ENCODE measurements at places on chromosomes 2 and 18.

DNA sequence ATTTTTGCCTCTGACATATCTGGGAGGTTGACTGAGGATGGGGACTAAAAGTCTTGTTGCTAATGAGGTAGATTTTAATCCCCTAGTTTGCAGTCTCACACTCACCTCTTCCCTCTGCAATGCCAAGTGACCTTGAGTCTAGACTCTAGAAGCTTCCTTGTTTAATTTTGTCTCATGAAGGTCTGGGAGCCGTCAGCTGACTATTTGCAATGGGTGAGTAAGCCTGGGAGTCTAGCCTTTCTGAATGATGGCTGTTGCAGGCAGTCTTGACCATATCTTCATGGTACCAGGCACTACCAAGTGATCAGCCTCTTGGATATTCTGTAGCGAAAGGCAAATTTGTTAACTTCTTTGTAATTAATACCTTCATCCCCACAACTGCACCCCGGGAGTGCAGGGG lies 61.2 kb downstream of the ARHGAP15 start:
- DNase-seq: no peak

- peak; percentile 22 for DNase-seq
These were observed 46.7 kb downstream of the IRS1 start for GRCh38 chr2:226752887-226753286.

DNA sequence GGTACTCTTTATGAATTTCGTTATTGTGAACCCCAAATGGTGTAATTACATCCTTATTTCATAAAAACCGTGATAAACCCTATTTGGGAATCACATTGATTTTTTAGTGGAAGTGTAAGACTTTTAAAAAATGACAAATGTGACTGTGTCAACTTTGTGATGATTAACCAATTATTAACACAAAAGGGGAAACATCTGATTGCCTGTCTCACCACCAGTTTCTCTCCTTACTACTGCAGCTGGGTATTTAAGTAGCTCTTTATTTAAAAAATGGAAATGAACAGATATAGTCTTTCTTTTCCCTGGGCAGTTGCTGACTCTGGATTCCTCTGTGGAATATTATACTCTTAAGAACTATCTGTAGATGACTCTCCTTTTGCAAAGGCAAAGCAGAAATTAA lies 11.6 kb upstream of the RPE start:
- DNase-seq: no peak

DNA sequence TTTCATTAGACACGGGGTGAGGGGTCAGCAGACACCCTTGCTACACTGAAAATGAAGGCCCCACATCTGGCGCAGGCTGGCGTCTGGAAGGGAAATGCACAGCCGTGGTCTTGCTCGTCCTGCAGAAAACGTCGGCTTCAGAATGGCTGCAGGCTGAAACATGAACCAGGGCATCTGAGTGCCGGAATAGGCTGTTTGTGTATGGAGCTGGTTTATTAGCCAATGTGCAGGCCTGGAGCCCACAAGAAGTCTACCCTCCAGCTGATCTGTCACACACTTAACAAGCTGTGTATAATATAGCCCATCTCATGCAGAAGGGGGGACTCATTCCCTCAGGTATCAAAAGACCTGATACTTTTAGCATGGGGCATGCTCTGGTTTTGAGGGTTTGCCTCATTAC lies 153.4 kb upstream of the SOX11 start:
- no peak for DNase-seq

DNA sequence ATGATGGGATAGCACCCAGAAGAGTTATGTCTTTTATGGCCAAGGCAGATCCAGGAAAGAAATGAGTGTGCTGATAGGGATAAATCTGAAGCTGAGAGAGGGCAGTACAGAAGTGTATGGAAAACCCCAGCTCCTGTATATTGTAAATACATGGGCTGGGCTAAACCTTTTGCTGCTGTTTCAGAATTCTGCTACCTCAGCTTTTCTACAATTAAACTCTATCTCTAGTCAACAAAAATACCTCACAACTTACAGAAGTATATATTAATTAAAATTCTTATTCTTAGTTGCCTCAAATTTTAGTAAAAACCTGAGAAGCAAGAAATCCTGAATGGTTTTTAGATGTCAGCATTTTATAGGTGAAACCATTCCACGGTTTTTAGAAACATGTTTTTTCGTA lies 889.5 kb upstream of the NXPH2 start:
- no peak for DNase-seq

DNA sequence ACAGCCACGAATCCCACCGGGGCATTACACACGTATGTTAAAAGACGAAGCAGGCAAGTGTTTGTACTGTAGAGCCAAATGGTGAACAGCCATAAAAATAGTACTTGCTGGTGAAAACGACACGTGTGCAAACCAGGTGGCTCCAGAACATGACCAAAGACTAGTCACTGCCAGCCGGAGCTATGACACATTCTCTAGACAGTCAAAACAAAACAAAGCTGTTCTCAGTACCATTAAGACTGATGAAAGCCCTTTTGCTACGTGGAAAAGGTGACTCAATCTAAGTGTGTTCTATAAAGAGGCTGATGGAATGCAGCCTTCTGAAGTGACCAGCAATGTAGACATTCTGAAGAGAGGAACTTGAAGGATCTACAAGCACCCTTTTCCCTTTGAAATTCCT lies 367.7 kb upstream of the NETO1 start:
- DNase-seq: no peak

GRCh38 chr2:234730066-234730640 lies 221.7 kb upstream of the SH3BP4 start:
- DNase-seq: peak; percentile 23

- no peak for DNase-seq
These were observed 64.9 kb downstream of the ZNF521 start for GRCh38 chr18:25287106-25287505.

DNA sequence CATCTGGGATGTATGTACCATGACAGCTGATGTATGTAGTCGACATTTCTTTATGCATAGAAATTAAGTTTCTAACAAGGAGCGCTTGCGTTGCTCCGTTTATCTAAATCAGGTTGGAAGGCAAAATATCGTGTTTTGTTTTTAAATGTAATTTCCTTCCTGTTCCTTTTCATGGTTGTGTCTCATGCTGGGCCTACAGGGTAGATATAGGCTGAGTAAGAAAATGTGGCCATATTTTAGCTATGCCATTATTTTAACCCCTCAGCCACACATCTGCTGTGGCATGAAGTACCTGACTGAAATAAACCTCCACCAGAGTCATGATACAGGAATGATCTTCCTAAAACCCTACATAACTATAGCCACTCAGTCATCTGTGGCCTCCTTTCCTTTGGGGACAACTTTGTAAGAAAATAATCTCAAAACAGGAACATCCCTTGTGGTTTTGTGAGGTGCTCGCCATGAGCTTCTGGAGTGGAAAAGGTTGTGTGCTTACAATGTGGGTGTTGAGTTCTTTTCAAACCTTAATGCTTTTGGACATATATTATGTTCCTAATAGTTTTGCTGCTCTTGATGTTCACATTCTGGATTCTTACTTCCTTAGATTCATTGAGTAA lies 214.3 kb downstream of the FAM210A start:
- DNase-seq: no peak

GRCh38 chr2:237486819-237487448 lies at the start of gene MLPH:
TSS of gene MLPH (plus strand) at chr2:237487251. CDS start at chr2:237493427, 6,176 bp downstream.
- peak; percentile 77 for DNase-seq

DNA sequence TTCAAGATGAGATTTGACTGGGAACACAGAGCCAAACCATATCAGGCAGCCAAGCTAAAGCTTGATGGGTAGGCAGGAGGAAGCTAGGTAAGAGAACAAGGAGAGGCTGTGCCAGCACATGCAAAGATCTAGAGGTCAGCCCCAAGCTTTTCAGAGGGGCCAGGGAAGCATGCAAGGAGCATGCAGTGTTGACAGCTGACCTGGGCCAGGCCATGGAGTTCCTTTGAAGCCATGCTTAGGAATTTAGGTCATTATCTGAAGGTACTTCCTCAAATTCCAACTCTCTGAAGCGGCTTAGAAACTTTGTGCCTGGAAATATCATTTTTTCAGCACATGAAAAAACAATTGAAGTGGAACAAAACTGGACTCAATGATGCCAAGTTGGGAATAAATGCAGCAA lies 130.8 kb downstream of the SPAG16 start:
- no peak for DNase-seq

DNA sequence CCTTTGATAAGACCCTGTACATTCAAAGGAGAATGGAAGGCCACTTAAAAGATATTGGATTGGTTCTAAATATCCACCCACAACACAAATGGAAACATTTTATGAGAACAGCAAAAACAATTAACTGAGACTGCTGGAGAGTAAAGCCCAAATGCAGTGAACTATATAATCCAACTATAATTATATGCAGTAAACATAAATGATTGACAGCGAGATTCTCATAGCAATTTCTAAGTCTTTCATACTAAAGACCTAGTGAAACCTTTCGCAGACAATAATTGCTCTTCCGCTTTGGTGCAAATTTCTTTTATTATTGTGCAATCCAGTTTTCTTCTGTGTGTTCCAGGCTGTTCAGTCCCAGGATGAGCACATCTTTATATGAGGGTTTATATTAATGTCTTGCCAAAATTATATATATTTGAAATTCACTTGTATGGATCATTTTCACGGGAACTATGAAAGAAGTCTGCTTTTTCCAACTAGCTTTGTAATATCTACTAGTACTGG lies 190.9 kb downstream of the ST6GAL2 start:
- no peak for DNase-seq

DNA sequence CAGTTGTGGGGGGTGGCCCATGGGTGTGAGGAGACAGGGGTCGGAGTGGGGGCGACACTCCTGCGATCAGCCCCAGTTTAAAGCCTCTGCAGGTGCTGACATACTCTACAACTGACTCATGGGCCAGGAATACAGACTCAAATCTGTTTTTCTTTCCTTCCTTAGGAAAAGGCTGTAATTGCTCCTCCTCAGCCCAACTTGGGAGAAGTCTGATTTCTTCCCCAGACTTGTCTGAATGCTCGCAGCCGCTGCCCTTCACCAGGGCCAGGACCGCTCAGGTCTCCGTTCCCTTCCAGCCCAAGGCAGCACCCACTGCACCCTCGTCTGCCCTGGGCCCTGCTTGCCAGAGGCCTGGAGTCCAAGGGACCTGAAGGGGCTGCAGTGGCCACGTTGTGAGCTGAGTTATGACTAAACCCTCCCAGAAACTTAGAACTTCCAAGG lies 41.3 kb downstream of the RHOB start:
- DNase-seq: no peak

DNA sequence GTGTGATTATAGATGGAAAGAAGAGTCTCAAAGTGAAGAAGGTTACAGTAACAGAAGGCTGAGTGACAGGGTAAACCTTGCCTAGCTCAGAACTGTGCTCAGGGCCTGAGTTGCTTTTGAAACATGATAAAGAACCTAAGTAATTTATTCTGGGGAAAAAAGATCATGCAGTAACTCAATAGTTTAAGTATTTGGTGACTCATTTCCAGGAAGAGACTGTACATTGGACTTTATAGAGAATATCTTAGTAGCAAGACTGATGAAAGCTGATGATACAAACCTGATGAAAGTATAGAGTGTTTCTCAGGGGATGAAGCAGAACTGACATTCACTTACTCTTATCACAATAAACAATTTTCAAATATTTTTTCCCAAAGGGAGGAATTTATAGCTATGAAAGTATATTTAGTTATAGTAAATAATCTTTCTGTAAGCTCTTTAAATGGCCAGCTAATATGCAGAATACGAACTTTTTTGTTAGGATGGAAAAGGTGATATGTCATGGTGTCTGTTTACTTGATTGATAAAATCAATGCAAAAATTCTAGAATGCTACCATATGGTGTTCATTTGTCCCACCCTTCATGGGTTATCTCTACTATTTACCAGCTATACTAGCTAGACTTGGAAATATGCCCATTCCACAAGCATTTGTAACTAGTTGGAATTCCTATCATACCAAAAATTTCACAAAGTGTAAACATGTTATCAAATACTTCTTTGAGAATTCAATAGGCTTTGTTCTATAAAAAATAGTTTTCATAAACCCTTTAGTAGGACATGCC lies 1265.5 kb upstream of the ACVR2A start:
- no peak for DNase-seq

GRCh38 chr2:241068136-241068941 lies 33.7 kb downstream of the MTERF4 start:
- no peak for DNase-seq

GRCh38 chr2:37394263-37394662 lies 49.8 kb downstream of the QPCT start:
- no peak for DNase-seq

DNA sequence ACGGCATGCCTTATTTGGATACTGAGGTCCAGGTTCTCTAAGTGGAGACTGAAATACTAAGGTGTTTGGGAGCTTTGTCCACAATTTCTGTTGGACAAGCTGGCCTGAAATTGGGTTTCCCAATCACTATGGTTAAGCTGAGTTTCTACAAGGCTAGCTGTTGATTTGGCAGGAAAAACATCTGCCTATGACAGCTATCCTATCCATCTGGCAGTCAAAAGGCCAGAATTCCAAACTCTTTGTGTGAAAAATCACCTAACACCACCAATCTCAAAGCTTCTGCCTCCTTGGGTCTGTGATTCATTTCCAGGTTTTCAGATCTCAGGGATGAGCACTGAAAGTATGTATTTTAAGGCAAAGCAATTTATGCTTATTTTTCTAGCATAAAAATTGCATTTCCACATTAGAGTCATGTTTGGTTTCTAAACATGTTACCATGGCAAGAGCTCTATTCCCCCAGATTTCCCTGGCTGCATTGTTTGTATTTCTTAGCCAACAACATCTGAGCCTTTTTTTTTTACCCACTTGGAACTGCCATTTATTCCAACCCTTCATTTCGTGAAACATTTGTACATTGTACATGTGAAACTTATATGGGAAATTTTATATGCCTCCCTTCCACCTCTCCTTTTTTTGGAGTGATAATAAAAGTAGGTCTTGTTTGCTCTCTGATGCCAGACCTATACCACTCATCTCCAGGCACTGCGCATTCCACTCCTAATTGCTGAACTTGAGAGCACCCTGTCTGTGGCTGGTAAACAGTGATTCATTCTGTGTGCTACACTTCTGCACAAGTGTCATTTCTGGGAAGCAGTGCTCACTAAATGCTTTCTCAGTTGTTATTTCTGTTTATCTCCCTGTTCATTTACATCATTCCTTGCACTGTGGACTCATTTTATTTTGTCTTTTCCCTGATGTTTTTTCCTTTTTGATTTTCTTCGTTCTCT lies 15.9 kb upstream of the CCDC85A start:
- DNase-seq: peak; percentile 29

DNA sequence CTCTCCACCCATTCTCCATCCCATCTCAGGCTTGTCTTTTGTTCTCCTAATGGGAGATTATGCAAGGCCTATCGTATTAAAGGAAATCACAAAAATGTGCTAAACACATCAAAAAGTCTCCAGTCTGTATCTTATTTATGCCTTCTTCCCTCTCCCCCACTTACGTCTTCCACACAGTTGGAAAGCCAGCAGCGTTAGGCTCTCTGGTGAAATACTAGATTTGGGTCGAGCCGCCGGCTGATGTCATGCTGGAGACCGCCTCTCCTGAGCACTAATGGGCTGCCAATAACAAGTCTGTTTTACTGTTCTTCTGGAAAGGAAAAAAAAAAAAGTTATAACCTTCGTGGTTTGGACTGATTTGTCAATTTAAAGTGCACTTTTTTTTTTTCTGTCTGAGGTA lies 182.7 kb upstream of the SIX2 start:
- no peak for DNase-seq

GRCh38 chr18:67513280-67513679 lies 3.2 kb downstream of the DSEL start:
- DNase-seq: peak; percentile 25

- no peak for DNase-seq
These were observed 74.8 kb downstream of the EMX1 start for GRCh38 chr2:72991980-72992733.
